ENCODE measurements at places on chromosomes 5 and 9.

GRCh38 chr5:52987711-52988331 lies 1.3 kb upstream of the ITGA2 start:
- peak; percentile 27 for DNase-seq

DNA sequence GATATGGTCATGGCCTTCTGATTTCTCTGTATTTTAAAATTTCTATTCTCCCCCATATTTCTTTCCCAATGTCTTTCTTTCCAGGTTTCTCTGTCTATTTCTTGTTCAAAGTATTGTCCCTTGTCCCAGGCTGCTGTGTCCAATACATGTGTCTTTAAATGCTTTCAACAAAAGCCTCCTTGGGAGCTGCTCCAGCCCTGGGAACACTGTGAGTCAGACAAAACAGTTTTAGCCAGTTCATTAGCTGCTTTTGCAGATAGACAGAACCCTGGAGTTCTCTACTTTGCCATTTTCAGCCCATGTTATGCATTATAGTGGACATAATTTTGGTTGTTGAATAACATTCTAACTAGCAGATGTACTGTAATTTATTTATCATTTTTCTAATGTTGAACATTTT lies 20.5 kb upstream of the JAK2 start:
- DNase-seq = no peak

DNA sequence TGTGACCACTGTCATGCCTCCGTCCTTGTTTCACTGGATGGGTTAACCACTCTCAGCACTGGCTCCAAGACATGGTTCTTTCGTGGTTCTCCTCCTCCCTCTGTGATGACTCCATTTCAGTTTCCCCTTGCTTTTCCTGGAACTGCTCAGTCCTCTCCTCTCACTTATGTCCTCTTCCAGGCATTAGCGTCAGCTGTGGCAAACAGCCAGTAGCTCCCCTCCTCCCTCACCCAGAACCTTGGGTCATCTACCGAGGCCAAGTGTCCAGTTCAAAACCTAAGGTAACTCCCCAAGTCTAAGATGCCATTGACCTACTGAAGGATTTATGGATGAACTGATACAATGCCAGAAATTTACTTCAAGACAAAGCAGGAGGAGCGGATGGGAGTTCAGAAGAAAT lies 9.8 kb upstream of the CORO2A start:
- no peak for DNase-seq

- DNase-seq = no peak
Observed at GRCh38 chr5:61618577-61618976, 286.5 kb downstream of the ZSWIM6 start.

- no peak for DNase-seq
Observed at GRCh38 chr9:130050462-130050861, 3.2 kb upstream of the GPR107 start.

- DNase-seq = no peak
Observed at GRCh38 chr9:121021301-121021700, 28.8 kb downstream of the C5 start.

- DNase-seq = no peak
Observed at GRCh38 chr5:157799578-157799977, 56.1 kb downstream of the LSM11 start.

- no peak for DNase-seq
Observed at GRCh38 chr9:34428325-34428958, 29.9 kb downstream of the FAM219A start.

DNA sequence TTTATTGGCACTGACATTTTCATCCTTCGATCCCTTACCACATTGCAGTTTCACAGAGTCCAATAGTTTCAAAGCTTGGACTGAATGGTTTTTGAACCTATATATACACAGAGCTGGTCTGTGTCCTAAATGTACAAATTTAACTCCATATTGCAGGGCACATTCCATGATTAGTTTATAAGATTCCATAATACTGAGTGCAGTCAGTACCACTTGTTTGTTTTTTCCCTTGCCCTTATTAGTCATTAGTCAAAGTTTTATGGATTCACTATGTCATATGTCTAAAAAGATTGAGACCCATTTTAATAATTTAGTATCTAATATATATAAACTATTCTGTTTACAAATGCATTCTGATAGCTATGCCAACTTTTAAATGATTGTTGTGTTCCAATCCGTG lies 654.8 kb upstream of the MEF2C start:
- DNase-seq = no peak

GRCh38 chr9:76302543-76302942 lies 91.7 kb downstream of the RFK start:
- no peak for DNase-seq

GRCh38 chr9:70192707-70193106 lies 66.1 kb upstream of the SMC5 start:
- DNase-seq = no peak

GRCh38 chr9:93209097-93209496 lies 25.2 kb downstream of the WNK2 start:
- DNase-seq = no peak

DNA sequence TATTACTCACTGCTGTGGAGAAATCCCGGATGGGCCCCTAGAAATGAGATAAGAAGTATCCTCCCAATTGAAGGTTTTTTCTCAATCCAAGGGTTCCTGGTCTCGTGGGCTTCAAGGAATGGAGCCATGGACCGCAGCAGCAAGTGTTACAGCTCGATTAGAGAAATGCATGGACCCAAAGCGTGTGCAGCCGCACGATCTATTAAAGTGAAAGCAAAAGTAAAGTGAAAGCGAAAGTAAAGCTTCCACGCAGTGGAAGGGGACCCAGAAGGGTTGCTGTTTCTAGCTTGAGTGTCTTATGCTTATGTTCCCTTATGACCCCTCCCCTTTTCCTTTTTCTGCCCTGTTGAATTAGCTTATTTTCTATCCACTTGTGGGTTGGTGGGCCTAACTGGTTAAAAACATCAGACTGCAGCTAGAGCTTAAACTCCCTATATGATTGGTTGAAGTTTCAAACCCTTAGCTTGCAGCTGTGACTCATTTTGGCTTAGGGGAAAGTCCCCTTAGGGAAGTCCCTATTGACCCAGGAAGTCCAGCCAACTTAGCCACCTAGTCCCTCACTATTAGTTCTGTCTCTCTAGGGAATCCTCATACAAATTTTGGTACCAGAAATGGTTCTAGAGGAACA lies 1111.8 kb downstream of the TAF11L14 start:
- DNase-seq = peak; percentile 47

GRCh38 chr5:54611290-54611951 lies 93.9 kb downstream of the SNX18 start:
- no peak for DNase-seq

DNA sequence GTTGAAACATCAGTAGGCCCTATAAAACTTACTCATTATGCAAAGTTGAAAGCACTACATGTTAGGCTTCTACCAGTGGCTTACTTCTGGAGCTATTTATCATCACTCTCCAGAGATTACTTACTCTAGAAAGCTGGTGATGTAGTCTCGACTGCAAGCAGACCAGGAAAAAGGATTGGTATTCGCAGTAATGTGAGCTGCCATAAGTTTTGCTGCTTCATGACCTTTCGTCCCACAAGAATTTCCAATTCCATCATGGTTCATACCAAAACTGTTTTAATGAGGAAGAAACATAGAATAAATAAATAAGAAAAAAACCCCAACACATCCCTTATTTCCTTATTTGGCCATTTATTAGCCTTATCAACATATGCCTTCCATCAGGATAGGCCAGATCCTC lies 181.9 kb downstream of the ADAMTS6 start:
- DNase-seq = no peak

DNA sequence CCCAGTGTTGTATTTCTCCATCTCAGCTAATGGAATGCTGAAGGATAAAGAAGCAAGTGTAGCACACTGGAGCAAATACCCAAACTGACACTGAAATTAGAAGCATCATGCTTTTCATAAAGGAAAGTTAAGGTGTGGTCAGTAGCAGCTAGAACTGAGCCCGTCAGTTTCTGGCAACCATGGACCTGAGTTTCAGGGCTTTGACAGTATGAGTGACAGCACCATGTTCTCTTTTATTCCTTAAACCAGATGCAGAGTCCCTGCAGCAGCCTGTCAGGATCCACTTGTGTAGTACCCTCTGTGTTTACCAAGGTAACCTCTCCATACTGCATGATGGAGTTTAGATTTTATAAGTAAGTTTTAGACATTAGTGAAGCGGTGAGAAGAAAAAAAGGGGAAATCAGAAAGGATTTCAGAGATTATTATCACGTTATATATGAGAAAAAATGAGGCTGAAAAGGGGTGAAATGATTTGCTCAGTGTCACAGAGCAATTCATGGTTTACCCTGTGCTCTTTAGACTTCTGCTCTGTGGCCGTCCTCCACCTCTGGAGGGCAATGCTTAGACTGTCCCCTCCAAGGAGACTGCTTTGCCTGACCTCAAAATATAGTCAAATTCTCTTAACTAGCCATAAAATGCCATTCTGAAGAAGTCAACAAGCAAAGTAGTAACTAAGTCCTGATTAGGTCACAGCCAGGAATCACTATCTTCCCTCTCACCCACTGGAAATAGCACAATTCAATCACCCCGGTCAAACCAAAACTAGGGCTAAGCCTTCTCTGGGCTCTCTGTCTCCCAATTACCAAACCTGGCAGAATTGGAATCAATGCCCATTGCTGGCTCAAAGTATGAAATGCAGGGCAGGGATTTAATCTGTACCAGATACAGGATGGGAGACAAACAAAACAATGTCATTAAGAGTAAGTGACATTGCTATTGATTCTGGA lies 10.5 kb upstream of the MYOT start:
- no peak for DNase-seq

DNA sequence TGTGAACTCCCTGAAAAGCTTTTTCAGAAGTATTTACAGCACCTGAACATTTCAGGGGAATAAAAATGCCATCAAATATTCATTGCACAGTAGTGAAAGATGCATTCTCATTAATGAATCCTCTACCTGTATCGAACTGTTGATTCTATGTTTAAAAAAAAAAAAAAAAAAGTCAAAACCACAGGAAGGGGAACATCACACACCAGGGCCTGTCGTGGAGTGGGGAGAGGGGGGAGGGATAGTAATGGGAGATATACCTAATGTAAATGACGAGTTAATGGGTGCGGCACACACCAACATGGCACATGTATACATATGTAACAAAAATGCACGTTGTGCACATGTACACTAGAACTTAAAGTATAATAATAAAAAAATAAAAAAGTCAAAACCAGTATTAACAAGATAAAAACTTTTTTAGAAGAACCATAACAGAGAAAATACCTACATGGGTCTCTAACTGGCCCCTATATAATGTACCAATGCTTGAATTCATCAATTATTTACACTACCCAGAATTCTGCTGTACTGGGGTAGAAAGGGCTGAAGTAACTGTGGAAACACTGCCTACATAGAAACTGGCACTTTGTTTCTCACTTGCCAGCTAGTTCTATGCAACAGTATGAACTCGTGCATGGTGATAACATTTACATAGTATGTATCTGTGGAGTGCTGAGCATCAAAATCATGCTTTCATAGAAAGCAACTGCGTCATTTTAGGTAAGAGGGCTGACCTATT lies 48.9 kb downstream of the GNAQ start:
- DNase-seq = no peak

GRCh38 chr9:130306823-130307666 lies 41.5 kb downstream of the HMCN2 start:
- peak; percentile 14 for DNase-seq

DNA sequence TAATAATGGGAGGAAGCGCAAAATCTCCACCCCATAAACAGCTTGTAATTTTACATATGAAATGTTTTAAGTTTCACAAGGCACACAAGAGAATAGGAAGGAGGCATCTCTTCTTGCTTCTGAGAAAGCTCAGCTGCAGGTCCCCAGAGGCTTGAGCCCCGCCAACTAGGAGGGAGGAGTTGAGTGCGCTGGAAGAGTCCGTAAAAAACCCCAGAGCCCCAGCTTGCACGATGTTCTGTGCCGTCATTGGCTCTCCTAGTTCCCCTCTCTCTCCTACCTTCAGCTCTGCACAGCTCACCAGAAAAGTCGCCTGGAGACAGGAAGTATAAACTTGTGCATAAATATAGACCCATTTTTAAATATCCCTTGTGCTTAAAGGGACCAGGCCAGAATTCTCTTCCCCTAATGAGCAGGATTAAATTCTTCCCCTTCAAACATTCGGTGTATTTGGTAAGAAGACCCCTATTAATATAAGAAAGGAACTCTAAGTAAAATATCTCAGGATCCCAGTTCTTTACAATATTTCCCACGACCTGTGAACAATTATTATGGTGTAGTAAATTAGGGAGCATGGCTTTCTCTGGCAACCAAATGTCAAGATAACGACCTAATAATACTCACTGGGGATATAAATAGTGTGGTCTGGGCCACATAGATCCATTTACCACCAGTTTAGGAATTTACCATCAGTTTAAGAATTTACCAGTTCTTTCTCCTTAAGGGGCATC lies 13.7 kb downstream of the GLRX start:
- DNase-seq = peak; percentile 81

GRCh38 chr9:137478962-137479861 lies 20.1 kb upstream of the NSMF start:
- no peak for DNase-seq

DNA sequence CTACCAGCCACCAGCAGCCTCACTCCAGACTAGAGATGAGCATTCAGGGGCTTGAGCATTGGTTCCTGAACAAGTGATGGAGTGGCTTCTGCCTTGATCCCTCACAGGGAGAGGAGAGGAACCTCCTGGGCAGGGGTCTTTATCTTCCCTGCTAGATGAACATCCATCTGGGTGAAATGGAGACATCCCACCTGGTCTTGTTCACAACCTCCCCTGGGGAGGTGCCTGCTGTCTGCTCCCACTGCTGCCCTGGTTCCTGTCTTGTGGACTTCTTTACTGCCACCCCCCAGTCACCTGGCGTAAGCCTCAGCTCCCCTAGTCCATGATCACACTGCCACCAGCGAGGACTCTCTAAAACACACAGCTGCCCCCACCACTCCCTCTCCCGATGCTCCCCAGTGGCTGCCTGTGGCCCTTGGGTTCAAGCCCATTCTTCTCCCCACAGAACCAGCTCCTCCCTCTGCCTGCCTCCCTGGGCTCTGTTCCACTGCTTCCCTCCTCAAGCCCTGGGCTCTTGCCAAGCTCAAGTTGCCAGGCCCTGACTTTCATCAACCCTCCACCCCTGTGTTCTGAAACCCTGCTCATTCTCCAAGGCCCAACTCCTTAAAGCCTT lies 51.5 kb downstream of the COL15A1 start:
- no peak for DNase-seq
